Activated B cell treated with CpG ODN at 0.5 μM for 24 hours (primary cell): ENCODE measurements at places on chromosomes 11 and 22. TPM values are rescaled to one million over a fixed set of nuclear protein-coding genes. Genes with fewer than 3 reads are reported as not detected.

PATE2 gene
- total RNA-seq: not detected in 2 replicates

LSP1 gene
- total RNA-seq: 301 and 303 TPM in 2 replicates

ZNF280B gene
- total RNA-seq: 2.5 TPM in 2 replicates

MYO18B gene
- 0.12 and 0.27 TPM in 2 replicates for total RNA-seq

AGBL2 gene
- total RNA-seq: 7.0 and 8.2 TPM in 2 replicates

TTC36 gene
- total RNA-seq: 0.32 and 0.44 TPM in 2 replicates

ZNF408 gene
- total RNA-seq: 15.6 and 16.1 TPM in 2 replicates

- H3K27me3 ChIP-seq: no peaks in the 10 kb centered on the region
- no peaks in the 10 kb centered on the region for H3K4me1 ChIP-seq
- H3K27ac ChIP-seq: no peak overlapping the region
- peaks cover 8% of the 10 kb centered on the region for H3K36me3 ChIP-seq
- DNase-seq: no peak
These were observed 18.1 kb upstream of the KLHL35 start for GRCh38 chr11:75450826-75451821.

DNA sequence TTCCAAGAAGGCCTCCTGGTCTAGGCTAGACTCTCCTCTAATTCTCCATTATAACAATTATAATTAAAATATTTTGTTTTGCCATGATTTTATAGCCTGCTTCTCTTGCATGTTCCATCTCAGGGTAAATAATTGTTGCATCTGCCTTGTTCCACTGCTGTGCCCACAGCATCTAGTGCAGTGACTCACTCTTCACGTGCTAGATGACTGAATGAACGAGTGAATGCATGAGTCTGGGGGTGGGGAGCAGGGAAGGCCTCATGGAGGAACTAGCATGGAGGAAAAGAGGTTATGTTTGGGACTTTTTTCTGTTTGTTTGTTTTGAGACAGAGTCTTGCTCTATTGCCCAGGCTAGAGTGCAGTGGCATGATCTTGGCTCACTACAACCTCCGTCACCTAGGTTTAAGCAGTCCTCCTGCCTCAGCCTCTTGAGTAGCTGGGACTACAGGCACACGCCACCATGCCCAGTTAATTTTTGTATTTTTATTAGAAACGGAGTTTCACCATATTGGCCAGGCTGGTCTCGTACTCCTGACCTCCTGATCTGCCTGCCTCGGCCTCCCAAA is 5.2 kb upstream of the OAF start:
- DNase-seq: no peak
- H3K4me3 ChIP-seq: no peak overlapping the region
- no peaks in the 10 kb centered on the region for H3K36me3 ChIP-seq
- H3K27ac ChIP-seq: no peak overlapping the region
- H3K27me3 ChIP-seq: peaks cover 31% of the 10 kb centered on the region

GRCh38 chr22:26902401-26903029 is 245.1 kb downstream of the MIAT start:
- peaks cover 20% of the 10 kb centered on the region for H3K4me1 ChIP-seq
- H3K36me3 ChIP-seq: no peaks in the 10 kb centered on the region
- no peak for DNase-seq
- peak overlapping the region; percentile 79 for H3K4me3 ChIP-seq
- H3K27ac ChIP-seq: no peak overlapping the region

DNA sequence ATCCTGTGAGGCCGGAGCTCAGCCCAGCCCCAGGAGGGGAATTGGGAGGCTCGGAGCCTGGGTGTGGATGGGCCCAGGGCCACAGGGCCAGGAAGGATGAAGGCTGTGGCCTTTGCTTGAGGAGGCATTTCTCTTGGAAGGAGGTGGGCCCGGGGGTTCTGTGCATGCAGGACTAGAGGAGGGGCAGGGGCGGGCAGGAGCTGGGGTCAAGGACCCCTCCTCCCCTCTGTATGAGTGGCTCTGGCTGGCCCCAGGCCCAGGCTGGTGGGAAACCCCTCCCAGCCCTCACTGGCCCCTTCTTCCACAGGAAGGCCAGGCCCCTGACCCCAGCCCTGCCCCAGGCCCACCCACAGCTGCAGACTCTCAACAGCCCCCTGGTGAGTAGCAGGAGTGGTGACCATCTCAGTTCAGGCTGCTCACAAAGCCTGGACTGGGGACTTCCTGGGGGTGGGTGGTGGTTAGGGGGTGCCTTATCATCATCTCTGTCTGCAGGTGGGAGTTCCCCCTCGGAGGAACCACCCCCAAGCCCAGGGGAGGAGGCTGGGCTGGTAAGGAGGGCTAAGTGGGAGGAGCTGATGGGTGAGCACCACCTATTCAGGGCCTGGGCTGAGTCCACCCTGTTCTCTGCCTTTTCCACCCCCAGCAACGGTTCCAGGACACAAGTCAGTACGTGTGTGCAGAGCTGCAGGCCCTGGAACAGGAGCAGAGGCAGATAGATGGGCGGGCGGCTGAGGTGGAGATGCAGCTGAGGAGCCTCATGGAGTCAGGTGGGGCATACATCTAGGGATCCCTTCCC is 6.0 kb downstream of the KCNK7 start:
- H3K4me1 ChIP-seq: peaks cover 43% of the 10 kb centered on the region
- peaks cover 27% of the 10 kb centered on the region for H3K36me3 ChIP-seq
- H3K4me3 ChIP-seq: no peak overlapping the region
- H3K27ac ChIP-seq: peak overlapping the region; percentile 96
- no peaks in the 10 kb centered on the region for H3K27me3 ChIP-seq

GRCh38 chr22:42648368-42649245 is 585 bp downstream of the CYB5R3 start:
- peaks cover 2% of the 10 kb centered on the region for H3K36me3 ChIP-seq
- peak overlapping the region; percentile 91 for H3K27ac ChIP-seq
- H3K27me3 ChIP-seq: no peaks in the 10 kb centered on the region
- DNase-seq: no peak
- peaks cover 56% of the 10 kb centered on the region for H3K4me1 ChIP-seq
- peak overlapping the region; percentile 92 for H3K4me3 ChIP-seq

- no peak overlapping the region for H3K27ac ChIP-seq
- no peak overlapping the region for H3K4me3 ChIP-seq
- no peaks in the 10 kb centered on the region for H3K36me3 ChIP-seq
- no peaks in the 10 kb centered on the region for H3K4me1 ChIP-seq
- H3K27me3 ChIP-seq: no peaks in the 10 kb centered on the region
- DNase-seq: no peak
These were observed 955.6 kb downstream of the OPCML start for GRCh38 chr11:132576706-132577105.

DNA sequence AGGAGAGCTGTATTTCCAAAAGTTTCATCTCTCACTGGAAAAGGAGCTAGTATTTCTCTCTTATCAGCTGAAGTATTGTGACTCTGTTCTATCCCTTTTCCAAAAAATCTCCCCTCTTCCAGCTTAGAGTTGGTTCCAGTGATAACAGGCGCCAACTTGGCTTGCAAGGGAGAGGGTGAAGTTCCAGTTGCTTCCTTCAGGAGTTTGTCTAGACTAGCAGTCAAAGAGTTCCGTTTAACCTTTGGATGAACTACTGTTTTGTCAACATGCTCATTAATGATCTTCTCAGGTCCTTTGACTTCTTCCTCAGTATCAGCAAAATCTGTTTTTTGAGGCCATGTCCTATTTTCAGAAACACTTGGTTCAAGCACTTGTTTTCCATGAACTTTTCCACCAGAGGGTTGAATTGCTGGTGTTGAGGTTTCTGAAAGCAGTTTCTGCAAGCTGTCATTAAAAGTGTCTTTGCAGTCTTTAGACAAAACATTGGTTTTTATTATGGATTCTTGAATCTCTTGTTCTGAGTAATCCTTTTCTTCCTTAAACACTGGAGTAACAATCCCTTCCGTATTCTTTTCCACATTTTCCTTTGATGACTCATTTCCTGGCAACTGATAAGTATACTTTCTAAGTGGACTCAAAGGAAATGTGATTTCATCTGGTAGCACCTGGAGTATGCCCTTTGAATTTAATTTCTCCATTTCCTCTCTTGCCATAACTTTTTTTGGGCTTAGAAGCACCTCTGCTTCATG is 39.7 kb upstream of the CCDC89 start:
- H3K27me3 ChIP-seq: peaks cover 4% of the 10 kb centered on the region
- H3K27ac ChIP-seq: no peak overlapping the region
- H3K36me3 ChIP-seq: no peaks in the 10 kb centered on the region
- H3K4me3 ChIP-seq: no peak overlapping the region
- H3K4me1 ChIP-seq: no peaks in the 10 kb centered on the region

DNA sequence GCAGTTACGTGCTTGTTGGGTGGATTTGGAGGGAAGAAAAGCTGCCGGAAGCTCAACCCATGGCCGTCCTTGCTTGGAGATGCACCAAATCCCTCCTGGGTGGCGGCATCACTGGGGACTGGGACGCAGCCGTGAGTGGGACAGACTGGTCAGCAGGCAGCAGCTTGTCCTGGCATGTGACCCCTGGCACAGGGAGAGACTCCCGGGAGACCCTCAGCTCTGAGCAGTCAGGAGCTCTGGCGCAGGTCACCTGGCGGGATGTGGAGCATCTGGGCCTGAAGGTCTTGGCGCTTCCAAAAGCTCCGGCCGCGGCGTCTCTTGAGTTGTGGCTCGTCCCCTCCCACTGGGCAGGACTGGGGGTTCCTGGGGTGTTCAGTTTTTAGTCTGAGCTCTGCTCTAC is 26.3 kb downstream of the PTDSS2 start:
- no peak overlapping the region for H3K27ac ChIP-seq
- no peak overlapping the region for H3K4me3 ChIP-seq
- peaks cover 3% of the 10 kb centered on the region for H3K36me3 ChIP-seq
- no peak for DNase-seq
- no peaks in the 10 kb centered on the region for H3K4me1 ChIP-seq

DNA sequence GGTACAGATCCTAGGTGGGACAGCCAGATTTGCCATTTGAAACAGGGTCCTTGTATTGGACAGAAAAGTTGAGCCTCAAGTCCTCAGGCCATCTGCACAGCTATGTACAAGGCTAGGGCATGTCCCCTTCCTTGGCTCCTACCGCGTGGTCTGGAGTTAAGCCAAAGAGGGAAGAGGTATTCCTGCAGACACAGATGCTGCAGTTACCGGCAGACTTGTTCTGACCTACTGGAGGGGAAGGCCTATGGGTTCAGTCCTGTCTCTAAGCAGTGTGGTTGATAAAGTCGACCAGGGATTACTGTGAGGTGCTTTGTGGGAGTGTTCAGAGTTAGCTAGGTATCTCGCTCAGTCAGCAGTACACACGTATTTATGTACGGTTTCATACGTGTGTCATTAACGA is 180.6 kb downstream of the ADAMTS15 start:
- no peaks in the 10 kb centered on the region for H3K27me3 ChIP-seq
- H3K36me3 ChIP-seq: no peaks in the 10 kb centered on the region
- H3K27ac ChIP-seq: no peak overlapping the region

DNA sequence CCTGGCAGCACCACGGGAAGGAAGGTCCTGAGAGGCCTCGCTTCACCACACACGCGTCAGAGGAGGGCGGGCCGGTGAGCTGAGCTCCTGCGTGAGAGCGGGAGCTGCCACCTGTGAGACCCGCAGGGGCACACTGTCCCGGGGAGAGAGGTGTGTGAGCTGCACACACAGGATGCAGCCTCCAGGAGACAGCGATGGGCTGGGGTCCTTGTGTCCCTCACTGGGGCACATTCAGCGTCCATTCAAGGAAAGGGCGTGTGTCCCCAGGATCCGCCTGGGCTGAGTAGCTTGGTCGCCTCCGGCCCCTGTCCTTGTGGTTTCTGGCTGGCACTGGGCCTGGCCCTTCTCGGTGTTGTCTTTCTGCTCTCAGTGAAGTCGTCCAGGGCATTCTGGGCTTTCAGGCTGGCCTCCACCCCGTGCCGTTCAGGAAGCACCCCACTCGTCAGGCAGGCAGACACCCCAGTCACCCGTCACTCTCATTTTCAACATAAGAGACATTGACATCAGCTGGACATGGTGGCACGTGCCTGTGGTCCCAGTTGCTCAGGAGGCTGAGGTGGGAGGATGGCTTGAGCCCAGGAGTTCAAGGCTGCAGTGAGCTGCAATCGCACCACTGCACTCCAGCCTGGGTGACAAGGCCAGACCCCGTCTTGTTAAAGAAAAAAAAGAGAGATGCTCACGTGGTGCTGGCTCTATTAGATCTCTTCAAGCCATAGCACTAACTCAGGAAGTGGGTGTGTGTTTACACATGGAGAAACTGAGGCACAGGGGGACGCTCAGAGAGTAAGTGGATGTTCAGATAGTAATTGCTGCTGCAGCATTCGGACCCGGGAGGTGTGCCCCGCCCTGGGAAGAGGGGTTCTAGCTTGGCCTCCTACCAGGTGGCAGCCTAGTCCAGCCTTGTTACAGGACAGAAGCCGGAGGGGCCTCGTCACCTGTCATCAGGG is 1081.6 kb downstream of the BRD1 start:
- no peak overlapping the region for H3K27ac ChIP-seq
- DNase-seq: no peak
- H3K4me1 ChIP-seq: no peaks in the 10 kb centered on the region
- no peaks in the 10 kb centered on the region for H3K27me3 ChIP-seq
- H3K4me3 ChIP-seq: no peak overlapping the region

GRCh38 chr22:39299829-39300178 is 19.6 kb downstream of the RPL3 start:
- H3K27ac ChIP-seq: peak overlapping the region; percentile 57
- no peaks in the 10 kb centered on the region for H3K36me3 ChIP-seq
- H3K4me3 ChIP-seq: peak overlapping the region; percentile 50
- no peaks in the 10 kb centered on the region for H3K27me3 ChIP-seq

GRCh38 chr11:1291295-1292017 is 18.0 kb downstream of the TOLLIP start:
- no peaks in the 10 kb centered on the region for H3K4me1 ChIP-seq
- H3K36me3 ChIP-seq: peaks cover 66% of the 10 kb centered on the region
- H3K4me3 ChIP-seq: no peak overlapping the region
- no peaks in the 10 kb centered on the region for H3K27me3 ChIP-seq
- no peak overlapping the region for H3K27ac ChIP-seq

- peaks cover 21% of the 10 kb centered on the region for H3K4me1 ChIP-seq
- peak overlapping the region; percentile 91 for H3K4me3 ChIP-seq
- H3K27ac ChIP-seq: peak overlapping the region; percentile 94
- DNase-seq: peak; percentile 48
- H3K27me3 ChIP-seq: no peaks in the 10 kb centered on the region
- peaks cover 8% of the 10 kb centered on the region for H3K36me3 ChIP-seq
These were observed 712 bp upstream of the SLC2A11 start for GRCh38 chr22:23856721-23857605.

GRCh38 chr11:10522276-10522675 is 18.7 kb downstream of the RNF141 start:
- no peak overlapping the region for H3K4me3 ChIP-seq
- peaks cover 80% of the 10 kb centered on the region for H3K36me3 ChIP-seq

DNA sequence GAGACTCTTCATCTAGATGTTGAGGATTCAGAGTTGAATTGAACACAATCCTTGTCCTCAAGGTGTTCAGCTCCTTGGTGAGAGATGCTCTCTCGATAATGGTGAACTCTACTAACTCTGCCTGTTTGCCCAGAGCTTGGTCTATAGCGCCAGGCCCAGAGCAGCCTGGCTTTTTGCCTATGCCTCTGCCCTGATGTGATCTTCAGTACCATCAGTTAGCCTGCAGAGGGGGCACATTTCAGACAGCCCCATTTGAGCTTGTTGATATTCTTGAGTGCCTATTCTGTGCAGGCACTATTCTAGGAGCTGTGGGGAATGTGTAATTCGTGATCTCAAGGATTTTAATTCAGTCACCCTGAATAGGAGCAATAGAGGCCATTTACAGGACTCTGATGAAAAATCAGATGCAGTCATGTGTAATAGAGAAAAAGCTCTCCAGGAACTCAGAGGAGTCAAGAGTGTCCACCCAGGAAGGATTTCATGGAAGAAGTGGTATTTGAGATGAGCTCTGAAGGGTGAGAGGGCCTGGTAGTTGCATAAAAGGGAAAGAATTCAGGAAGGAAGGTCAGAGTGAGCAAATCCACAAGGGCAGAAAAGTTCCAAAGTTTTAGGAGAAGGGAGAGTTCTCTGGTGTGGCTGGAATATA is 19.3 kb downstream of the GTPBP1 start:
- DNase-seq: no peak
- H3K36me3 ChIP-seq: peaks cover 95% of the 10 kb centered on the region
- no peaks in the 10 kb centered on the region for H3K4me1 ChIP-seq
- H3K27ac ChIP-seq: no peak overlapping the region
- H3K4me3 ChIP-seq: no peak overlapping the region

GRCh38 chr11:73308003-73308960 is at the start of gene ARHGEF17:
ARHGEF17 (plus strand) TSS chr11:73308276; CDS start chr11:73308639, 363 bp downstream.
- peak within 1 kb of the TSS; percentile 93 for H3K4me3 ChIP-seq
- peaks cover 11% of the 10 kb centered on the region for H3K4me1 ChIP-seq
- DNase-seq: peak; percentile 36
- H3K27me3 ChIP-seq: peaks cover 5% of the 10 kb centered on the region
